CD4-positive, alpha-beta T cell treated with Interleukin-4 for 4 hours (primary cell): ENCODE measurements at places on chromosomes 4 and X.
A peak's percentile ranks its signal among the peaks of the same experiment; 100 is the strongest.

- DNase-seq = no peak
These were observed 39.8 kb upstream of the TADA2B start for GRCh38 chr4:7003176-7003878.

DNA sequence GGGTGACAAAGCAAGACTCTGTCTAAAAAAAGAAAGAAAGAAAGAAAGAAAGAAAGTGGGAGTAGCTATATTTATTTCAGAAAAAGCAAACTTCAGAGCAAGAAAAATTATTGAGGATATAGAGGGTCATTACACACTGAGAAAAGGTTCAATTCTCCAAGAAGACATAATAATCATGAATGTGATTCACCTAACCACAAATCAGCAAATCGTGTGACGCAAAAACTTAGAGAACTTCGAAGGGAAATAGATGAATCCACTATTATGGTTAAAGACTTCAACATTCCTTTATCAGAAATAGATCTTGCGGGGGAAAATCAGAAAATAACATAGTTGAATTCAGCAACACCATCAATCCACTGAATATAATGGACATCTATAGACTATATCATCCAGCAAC lies 219.3 kb upstream of the LDB2 start:
- DNase-seq = no peak

DNA sequence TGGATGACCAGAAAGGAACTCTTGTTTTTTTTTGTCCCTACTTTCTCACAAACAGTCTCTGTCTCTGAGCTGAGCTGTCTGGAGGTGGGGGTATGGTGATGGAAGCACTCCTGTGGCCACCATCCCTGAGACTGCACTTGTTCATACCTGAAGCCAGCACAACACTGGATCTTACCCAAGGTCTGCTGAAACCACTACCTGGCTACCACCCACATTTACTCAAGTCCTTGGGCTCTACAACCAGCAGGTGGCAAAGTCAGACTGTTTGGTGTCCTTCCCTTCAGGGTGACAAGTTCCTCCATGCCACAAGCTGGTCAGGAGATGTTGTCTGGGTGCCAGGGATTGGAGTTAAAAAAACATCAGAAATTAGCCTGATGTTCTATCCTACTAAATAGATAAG lies 89.7 kb downstream of the NEXMIF start:
- DNase-seq = no peak

DNA sequence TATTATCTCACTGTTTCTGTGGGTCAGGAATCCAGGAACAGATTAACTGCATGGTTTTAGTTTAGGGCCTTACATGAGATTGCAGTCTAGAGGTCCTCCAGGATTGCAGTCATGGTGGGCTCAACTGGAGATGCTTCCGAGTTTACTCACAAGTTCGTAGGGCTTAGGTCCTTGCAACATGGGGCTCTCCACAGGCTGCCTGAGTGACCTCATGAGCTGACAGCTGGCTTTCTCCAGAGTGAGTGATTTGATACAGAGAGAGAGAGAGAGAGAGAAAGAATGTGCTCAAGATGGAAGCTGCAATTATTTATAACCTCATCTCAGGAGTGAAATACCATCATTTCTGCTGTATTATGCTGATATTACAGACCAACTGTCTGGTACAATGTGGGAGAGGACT lies 168.9 kb downstream of the GPAT3 start:
- DNase-seq = no peak

GRCh38 chrX:12496343-12496742 lies 294.9 kb upstream of the PRPS2 start:
- no peak for DNase-seq

- peak; percentile 80 for DNase-seq
These were observed 41.7 kb downstream of the BCORL1 start for GRCh38 chrX:130024127-130024526.

GRCh38 chrX:134407065-134407376 lies 52.9 kb upstream of the HPRT1 start:
- DNase-seq = no peak

- DNase-seq = no peak
These were observed 12.7 kb downstream of the KLHL34 start for GRCh38 chrX:21645431-21645830.

DNA sequence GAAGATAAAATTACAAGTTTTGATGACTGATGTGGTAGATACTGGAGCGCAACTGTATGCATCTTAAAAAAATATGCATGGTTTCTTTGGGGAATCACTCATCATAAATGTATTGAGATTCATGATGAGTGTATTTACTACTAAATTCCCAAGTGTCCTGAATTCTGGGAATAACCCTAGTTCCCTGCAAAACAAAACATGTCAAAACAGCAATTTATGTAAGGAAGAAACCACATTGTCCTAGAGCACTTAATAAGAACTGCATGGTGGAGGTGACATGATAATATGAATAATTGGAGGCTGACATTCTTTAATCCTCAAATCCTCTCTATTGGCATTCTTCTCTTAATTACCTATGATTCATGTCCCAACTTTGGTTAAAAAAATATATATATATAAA lies 1804.7 kb downstream of the STIM2 start:
- DNase-seq = no peak

GRCh38 chrX:131779741-131780140 lies 235.9 kb downstream of the OR13H1 start:
- DNase-seq = no peak

DNA sequence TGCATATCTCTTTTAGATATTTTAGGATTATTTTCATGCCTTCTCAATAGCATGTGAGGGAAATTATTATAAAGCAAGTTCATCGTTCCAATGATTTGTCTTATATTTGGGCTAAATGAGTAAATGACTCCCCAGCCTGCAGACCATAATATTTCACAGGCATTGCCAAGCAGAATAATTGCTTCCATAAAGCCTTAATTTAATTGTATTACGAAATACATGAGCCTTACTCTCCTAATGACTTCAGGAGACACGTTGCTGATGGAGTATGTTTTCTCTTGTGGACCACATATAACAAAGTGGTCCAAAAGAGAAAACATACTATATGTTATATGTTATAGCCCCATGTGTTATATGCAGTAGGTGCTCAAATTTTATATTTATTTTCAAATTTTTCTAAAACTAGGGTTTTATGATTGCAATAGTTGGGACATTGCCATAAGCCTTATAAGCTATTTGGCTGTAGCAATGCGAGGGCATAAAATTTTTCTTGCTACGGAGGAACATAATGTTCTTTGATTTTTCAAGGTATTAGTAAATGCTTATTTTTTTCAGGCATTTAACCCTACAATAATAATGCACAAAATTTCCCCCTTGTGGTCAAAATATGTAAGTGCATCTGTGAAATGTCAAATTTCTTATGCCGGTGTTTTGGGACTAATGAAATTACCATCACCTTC lies 26.2 kb upstream of the TMPRSS11D start:
- peak; percentile 40 for DNase-seq

- DNase-seq = no peak
These were observed 624.3 kb upstream of the TENM3 start for GRCh38 chr4:181618896-181619295.

GRCh38 chr4:119172223-119172622 lies 36.6 kb downstream of the MYOZ2 start:
- DNase-seq = no peak

- DNase-seq = no peak
These were observed 23.5 kb downstream of the TMEM31 start for GRCh38 chrX:103734125-103734760.

DNA sequence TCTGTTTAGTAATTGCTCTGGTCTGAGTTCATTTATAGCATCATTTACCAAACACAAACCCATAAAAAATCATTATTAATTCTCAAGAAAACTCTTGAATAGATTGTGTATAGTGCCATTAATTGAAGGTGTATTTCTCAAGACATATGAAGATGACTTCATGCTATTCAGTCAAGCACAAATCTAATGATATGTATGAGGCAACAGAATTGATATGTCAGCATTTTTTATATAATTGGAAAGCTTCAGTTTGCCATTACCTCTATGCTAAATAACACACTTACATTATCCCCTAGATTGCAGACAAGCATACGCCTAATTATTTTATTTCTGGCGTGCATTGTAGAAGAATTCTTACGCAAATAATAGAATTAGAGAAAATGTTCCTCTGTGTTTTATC lies 461.8 kb downstream of the PDHA2 start:
- DNase-seq = no peak
